ENCODE measurements at places on chromosomes 6 and 20.

- no peak for DNase-seq
These were observed 20.5 kb upstream of the FOXC1 start for GRCh38 chr6:1589208-1589607.

GRCh38 chr6:33075568-33076405 is at the start of gene HLA-DPB1:
Gene HLA-DPB1 (plus strand): TSS chr6:33075990. CDS start chr6:33076042, 52 bp downstream.
- DNase-seq: peak; percentile 20

- no peak for DNase-seq
These were observed 19.7 kb upstream of the UST start for GRCh38 chr6:148727104-148727503.

GRCh38 chr6:130303431-130303830 is 62.4 kb upstream of the TMEM200A start:
- no peak for DNase-seq

- peak; percentile 11 for DNase-seq
These were observed 41.7 kb downstream of the MOCS1 start for GRCh38 chr6:39892490-39893129.

- DNase-seq: no peak
These were observed 118.3 kb upstream of the EXOC2 start for GRCh38 chr6:811191-811590.

DNA sequence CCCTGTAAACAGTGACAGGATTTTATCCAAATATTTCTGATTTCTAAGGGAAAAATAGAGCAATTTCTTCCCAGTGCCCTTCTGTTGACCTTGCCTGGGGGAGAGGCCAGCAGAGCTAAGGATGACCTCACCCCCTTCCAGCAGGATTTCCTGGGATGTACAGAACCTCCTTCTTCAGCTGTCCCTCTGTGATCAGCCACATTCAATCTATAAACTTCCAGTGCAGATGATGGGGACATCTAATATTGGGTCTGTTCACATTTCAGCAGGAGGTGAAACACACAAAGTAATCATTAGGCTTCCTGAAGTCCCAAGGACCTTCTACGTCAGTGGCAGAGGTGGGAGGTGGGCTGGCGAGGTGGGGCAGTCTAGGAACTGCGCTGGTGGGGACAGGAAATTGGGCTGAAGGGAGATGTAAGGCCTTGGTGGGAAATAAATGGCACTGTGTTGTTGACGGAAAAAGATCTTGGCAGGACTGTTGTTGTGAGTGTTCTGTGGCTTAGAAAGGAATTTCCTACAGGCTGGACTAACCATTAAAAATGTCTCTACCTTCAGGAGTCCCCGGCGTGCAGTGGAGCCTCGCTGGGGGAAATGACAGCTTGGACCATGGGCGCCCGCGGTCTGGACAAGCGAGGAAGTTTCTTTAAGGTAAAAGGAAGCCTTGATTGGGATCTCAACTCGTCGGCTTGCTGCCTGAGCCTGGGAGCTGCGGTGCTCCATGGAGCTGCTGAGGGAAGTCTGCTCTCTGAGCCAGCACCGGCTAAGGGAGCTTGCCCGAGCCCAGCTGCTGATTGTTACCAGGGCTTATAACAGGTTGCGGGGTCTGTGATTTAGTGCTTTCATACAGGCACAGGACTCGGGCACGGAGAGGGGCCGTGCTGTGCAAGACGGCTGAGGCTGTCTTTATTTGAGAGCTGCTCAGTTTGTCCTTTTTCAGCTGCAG is 127.9 kb upstream of the NAA20 start:
- no peak for DNase-seq

- no peak for DNase-seq
These were observed 32.5 kb downstream of the AKAP7 start for GRCh38 chr6:131167773-131168172.

GRCh38 chr20:58965270-58966064 is 15.6 kb upstream of the NELFCD start:
- no peak for DNase-seq

GRCh38 chr6:128725271-128726233 is 157.4 kb upstream of the LAMA2 start:
- peak; percentile 1 for DNase-seq

- DNase-seq: peak; percentile 75
These were observed 156.4 kb upstream of the CARMIL1 start for GRCh38 chr6:25122622-25123237.

- DNase-seq: no peak
These were observed 14.9 kb downstream of the GLP1R start for GRCh38 chr6:39063526-39063925.

GRCh38 chr6:72703093-72703492 is 81.2 kb downstream of the KCNQ5 start:
- no peak for DNase-seq

All from NCI-H2081 (cell line).